ENCODE measurements at places on chromosomes 4 and X.
A peak's percentile ranks its signal among the peaks of the same experiment; 100 is the strongest.

DNA sequence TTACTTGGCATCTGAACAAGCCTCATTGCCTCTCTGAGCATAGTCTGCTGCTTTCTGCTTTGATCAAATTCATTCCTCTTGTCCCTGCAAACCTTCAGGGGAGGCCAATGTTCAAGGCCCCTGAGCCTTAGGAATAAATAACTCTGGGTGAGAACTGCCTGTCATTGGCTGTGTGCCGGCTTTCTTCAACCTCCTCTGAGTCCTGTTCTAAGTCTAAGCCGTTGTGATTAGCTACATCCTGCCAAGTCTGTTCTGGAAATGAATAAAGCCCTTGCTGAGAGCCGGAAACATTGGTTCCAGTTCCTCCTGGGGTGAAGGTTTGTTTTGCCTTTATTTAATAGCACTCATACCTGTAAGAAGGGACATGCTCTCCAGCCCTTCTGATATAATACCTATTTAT, 13.8 kb downstream of the RNF4 start:
- DNase-seq, result peak; percentile 41

DNA sequence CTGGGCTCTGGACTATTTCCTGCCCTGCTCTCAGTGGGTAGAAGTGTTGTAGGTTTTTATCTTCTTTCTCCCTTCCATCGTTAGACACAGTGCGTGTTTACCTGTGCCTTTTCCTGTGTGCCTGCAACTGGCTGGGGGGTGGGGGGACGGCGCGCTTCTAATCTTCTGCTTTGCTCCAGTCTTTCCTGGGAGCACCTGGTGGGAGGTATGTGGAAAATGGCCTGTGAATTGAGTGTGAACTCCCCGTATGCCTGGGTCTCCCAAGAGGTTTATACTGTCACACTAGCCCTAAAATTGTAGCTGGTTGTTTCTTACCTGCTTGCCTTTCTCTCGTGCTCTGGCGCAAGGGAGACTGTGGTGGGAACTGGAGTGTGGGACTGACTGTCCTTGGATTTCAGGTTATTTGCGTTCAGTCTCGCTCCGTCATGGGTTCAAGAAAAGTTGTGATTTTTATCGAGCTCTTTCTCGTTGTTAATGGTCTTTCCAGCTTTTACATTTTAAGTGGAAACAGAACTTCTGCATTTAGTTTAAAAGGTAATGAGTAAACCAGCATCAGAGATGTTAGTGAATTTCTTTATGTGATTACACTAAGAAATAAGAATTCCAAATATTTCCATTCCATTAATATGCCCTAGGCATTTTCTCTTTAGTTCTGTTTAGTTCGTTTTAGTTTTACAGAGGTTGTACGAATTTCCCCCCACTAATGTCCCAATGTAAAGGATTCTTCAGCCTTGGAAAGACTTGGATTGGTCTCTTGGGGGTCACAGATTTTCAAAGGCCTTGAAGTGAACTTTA, 15.3 kb downstream of the MRPL1 start:
- DNase-seq, result no peak

GRCh38 chr4:151583157-151583914, 174.4 kb downstream of the FHIP1A start:
- no peak for DNase-seq

DNA sequence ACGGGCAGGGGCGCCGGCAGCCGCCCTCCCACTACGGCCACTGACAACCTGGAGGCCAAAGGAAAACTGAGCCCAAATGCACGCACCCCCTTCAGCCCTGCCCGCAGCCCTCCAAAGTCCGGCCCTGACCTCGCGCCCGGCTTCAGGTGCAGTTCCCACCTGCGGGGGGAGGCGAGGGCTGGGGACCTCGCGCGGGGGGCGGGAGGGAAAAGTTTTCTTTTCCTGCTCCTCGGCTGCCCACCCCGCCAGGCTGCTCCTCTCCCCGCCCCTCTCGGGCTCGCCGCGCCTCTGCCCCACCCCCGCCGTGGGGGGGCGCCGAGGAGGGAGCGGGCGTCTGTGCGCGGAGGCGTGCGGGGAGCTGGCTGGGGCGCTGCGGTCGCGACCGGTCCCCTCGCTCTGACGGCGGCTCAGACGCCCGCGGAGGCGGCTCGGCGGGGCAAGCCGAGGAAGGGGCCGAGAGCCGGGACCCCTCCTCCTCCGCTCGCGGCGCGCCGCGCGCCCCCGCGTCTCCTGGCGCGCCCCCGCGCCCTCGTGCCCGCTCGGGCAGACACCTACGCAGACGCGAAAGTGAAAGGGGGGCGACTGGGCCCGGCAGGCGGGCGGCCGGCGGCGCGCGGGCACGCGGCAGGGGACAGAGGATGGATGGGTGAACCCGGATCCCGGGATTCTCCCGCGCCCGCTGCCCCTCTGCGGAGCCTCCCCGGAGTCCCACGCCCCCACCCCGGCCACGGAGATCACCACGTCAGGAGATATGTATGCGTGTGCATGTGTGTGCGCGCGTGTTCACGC, 3.1 kb upstream of the NR3C2 start:
- DNase-seq, result no peak

- DNase-seq, result peak; percentile 22
These were observed 44.9 kb downstream of the ZBTB49 start for GRCh38 chr4:4334798-4335520.

DNA sequence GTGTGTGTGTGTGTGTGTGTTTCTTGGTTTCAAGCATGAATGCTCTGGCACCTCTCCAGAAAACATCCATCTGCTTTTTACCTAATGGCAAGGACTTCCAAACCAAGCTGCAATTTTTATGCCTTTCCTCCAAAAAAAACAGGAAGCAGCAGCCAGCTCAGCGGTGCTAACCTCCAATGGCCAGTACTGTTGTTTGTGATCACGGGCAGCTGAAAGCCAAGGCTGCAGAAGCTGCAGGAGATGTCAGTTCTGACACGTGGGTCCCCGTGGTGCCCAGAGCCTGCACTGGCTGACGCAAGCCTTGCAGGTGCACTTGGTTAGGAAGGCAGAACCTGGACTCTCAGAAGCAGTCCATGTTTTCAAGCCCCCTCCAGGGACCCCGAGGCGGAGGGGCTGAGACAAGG, 313.6 kb upstream of the DDX53 start:
- no peak for DNase-seq

DNA sequence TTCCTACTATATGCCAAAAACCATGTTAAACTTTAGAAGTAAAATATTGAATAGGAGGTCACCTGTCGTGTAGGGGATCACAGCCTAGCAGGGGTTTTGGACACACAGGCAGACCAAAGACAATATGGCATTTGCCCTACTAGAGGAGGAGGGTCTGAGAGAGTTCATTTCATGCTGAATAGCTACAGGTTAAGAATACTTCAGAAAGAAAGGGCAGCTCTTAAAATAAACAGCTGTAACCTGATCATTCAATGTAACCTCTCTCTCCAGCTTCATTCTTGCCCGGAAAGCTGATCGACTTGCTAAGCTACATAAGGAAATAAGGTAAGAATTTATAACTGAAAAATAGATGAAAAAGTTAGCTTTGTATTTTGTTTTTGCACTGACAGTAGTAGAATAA, 79.9 kb downstream of the MAOA start:
- DNase-seq, result no peak

DNA sequence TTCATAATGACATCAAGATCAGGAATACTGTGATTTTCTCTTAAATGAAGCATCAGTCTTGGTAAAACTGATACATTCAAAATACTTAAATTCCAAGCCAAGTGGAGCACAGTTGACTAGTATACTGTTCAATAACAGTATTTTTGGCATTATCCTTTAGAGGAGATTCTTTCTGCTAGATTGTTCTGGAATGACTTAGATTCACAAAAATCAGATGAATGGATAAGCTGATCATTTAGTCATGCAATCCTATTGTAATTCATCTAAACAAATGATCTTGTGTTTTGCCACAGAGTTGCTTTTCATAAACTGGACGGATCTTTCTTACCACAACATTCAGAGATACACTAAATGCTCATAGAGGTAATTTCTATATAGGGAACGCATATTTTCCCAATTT, 232.0 kb downstream of the CXXC4 start:
- DNase-seq, result no peak

DNA sequence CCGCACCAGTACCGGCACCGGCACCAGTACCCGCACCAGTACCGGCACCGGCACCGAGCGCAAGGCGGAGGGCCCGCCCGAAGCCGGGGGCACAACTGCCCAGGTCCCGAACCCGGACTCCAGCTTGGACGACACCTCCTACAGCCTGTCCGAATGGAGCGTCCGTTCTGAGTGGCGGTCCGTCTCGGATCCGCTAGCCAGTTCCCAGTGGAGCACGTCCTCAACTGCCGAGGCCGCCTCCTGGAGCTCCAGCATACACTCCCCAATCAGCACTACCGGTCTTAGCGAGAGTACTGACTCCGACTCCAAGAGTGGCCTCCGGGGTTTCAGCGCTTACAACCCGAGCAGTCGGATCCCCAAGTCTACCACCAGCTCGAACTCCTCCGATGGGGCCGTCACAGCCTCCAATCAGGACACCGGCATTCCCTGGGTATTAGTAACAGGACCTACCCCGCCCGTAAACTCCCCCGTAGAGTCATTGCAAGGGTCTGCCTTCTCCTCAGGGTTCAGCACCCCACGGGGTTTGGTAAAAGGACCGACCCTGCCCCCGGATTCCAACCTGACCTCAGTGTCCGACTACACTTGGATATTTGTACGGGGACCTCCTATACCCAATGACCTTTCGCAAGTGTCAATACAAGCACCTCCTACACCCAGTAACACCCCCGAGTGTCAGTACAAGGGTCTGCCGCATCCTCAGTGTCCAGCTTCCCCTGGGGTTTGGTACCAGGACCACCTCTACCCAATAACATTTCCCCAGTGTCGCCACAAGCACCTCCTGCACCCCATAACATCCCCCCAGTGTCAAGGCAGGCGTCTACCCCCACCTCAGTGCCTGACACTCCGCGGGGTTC, 721 bp upstream of the MAOA start:
- DNase-seq, result peak; percentile 7

GRCh38 chr4:95957759-95958158, 117.9 kb downstream of the PDHA2 start:
- no peak for DNase-seq

DNA sequence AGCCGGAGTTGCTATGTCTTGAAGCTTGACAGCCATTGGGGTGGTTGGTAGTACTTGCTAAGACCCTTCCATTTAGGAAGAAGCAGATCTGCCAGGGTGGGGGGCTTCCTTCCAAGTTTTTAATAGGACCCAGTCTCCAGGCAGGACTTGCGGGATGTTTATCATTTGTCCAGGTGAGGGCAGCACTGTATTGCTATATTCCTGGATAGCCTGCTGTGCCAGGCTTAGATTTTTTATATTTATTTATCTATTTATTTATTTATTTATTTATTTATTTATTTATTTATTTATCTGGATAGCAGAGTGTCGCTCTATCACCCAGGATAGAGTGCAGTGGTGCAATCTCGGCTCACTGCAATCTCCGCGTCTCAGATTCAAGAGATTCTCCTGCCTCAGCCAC, 87.4 kb upstream of the CT45A1 start:
- DNase-seq, result no peak

GRCh38 chr4:185920171-185920570, 108.2 kb upstream of the SORBS2 start:
- DNase-seq, result no peak

DNA sequence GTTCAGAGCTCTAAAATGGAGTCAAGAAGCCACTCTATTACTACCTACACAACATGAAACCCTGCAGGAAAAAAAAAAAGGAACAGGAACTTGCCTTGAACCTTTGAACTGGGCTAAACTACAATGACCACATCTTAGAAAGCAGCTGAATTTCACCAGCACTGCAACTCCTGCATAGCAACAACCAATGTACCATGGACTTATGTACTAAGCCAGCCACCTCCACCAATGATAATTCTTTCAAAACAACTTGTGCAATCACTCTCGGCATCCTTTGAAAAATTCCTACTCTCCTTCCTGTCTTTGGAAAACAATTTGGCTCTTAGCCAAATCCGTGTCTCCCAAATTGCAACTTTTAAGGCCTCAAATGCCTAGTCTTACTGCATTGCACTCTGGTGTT, 26.8 kb upstream of the FMR1 start:
- DNase-seq, result no peak

DNA sequence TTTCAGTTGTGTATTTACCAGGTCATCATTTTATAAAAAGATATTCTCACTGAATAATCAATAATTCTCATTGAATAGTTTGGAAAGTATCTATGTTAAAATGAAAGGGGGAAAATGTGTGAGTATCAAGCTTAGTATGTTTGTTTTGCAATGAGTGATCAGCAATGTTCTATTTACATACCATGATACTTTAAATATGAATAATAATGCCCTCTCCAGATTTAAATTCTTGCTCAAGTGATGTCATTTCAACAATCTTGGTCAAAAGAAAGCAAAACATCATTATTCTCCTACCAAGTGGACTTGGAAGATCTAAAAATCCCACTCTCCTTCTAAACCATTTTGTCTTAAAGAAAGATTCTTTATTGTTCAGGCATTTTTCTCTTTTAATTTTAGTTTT, 42.1 kb upstream of the ANKRD50 start:
- no peak for DNase-seq

DNA sequence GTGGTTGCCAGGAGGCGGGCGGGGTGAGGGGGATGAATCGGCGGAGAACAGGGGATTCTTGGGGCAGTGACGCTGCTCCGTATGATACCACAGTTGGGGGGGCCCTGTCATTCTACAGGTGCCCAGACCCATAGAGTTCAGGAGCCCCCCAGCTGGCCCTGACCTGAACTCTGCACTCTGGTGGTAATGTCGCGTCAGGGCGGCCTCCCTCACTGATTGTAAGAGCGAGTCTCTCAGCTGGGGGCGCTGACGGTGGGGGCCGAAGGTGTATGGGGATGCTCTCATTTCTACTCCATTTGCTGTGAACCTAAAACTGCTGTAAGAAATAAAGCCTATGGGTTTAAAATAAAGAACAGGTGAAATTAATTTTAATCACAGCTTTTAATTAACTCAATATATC, 91.8 kb upstream of the PSAPL1 start:
- no peak for DNase-seq

GRCh38 chrX:132710656-132711155, 221.9 kb upstream of the MBNL3 start:
- no peak for DNase-seq

GRCh38 chrX:110097920-110098319, 95.0 kb downstream of the TMEM164 start:
- no peak for DNase-seq

- peak; percentile 55 for DNase-seq
These were observed 32.7 kb upstream of the AMBN start for GRCh38 chr4:70559211-70559830.

DNA sequence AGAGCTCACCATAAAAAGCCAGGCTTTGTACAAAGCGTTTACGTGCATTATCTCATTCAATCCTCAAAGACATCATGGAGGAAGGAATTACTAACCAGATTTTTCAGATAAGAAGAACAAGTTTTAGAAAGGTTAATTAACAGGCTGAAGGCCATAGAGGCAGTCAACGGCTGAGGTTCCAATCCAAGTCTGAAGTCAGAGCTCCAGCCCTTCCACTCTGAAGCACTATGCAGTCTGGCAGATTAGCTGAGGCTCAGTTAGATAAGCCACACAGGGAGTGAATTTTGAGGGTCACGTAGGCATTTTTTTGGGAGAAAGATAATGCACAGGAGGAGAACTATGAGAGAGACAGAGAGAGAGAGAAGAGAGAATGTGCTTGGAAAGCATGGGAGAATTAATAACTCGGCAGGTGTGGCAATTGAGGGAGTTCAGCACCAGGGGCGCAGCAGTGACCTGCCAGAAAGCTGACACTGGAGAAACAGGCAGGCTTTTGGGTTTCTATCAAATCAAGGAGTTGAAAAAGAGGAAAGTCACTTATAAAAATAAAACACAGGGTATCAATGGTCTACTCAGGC, 116.5 kb upstream of the NAP1L5 start:
- DNase-seq, result no peak

GRCh38 chr4:109389369-109390114, 44.1 kb upstream of the SEC24B start:
- no peak for DNase-seq
